ENCODE measurements at places on chromosomes 5 and 9.

DNA sequence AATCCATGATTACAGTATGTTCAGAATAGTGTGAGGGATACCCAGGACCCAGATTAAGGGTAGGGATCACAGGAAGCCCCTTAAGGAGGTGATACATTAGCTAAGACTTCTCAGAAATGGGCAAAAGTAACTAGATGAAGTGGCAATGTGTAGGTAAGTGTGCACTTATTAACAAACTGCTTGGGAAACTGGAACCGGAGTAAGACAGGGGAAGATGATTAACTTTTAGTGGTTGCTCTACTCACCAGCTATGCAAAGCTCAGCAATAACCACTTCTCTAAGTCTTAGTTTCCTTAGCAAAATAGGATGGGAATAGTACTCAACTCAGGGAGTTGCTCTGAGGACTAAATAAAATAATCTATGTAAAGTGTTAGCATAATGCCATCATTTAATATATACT is 182.2 kb downstream of the MCTP1 start:
- DNase-seq, result no peak

- no peak for DNase-seq
Measured at GRCh38 chr9:33107762-33108161, 31.3 kb upstream of the SMU1 start.

GRCh38 chr9:129785866-129786265 is 17.1 kb upstream of the TOR1B start:
- no peak for DNase-seq

DNA sequence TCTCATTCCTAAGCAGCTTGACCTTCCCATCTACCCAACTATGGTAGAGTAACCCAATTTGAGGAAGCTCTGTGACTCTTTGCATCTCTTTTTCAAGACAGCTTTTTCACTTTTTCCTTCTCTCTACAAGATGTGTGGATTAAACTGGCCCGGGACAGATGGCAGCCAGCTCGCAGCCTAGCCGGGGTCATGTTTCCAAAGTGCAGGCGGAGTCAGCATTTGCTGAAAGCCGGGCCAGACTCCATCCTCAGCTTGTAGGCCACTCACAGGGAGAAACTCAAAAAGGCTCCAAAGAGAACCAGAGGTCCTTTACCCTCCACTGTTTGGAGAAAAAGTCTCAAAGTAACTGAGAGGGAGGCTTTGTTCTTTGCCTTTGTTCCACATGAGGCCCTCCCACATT is 286.8 kb upstream of the PANK3 start:
- no peak for DNase-seq

DNA sequence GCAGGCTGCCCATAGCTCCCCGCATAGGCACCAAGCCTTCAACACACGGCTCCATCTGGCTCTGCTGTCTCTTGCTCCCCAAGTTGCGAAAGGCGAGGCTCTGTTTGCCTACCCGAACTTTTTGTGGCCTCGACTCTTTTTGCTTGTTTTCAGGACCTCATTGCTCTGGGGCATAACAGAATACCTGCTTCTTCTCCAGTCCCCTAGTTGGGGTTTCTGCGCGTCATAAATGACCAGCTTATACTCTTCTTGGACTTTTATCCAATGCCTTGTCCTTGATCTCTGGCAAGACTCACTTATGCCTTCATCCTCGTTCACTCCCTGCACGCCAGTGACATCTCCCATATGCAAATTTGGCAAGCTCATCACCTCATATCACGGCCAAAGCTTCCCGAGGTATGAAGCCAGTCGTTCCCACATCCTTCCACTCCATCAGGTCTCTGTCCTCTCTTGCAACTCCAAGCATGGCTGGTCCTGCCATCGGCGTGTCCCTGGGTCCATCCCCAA is 238.8 kb upstream of the ADAMTS16 start:
- DNase-seq, result no peak

DNA sequence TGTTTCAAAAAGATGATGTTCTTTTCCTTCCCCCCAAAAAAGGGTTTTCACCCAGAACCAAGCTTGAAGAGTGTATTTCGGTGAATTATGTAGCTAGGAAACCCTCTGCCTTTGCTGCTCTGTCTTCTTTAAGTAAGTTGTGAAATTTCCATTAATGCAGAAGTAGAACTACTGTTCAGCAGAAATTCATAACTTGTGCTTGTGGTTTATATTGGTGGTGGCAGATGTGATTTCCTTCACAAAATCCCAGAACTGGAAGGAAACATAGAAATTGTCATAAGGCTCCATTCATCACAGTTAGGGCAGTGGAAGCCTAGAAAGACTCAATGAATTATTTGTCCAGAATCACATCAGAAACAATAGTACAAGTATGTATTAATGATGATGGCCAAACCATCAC is 42.1 kb upstream of the DAB2 start:
- no peak for DNase-seq

- no peak for DNase-seq
Measured at GRCh38 chr9:108903420-108904103, 30.4 kb downstream of the ELP1 start.

DNA sequence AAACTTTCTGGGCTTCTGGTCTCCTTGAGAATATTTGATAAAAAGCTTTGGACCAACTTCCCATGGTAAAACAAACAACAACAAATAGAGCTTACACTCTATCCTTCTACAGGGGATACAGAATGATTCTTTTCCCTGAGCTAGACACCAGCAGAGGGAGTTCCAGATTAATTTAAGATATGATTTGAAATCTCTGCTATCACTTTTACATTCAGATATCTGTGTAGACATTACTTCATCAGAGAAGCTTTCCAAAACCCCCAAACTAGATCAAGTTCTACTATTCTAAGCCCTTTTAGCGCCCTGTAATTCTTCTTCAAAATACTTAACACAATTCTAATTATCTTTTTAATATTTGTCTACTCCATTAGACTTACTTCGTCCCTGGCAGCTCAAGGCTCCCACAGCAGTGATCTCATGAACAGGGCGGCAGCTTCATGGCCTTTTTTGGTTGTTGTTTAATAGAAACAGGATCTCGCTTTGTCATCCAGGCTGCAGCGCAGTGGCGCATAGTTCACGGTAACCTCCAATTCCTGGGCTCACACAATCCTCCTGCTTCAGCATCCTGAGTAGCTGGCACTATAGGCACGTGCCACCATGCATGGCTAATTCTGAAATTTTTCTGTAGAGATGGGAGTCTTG is 955 bp upstream of the GALNT12 start:
- no peak for DNase-seq

DNA sequence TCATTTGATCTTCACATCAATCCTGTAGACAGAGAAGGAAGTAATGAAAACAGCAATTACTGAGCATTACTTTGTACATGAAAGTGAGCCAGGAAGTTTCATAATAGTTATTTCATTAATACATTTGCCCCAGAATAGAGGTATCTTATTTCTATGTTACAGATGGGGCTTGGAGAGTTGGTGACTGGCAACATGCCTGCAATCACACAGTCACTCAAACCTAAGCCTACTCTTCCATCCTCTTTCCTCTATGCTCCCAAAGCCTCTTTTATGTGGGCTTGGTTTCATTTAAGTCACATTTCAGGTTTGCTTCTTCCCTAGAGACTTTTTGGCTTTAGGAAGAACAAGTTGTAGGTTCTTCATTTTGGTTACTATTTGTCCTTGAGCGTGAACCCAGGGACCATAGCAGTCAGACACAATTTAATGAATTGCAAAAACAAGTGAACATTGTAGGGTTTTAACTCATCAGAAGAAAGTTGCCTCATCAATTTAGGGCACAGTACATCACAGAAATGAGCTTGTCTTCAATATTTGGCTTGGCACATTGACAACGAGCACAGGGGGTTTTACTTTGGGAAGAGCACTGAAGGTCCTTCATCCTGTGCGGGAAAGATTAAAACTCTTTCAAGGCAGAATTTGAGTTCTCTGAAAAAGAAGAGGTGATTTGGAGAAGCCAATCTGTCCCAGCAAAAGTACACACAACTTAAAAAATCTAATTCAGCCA is 381.1 kb downstream of the TMEM38B start:
- DNase-seq, result no peak

DNA sequence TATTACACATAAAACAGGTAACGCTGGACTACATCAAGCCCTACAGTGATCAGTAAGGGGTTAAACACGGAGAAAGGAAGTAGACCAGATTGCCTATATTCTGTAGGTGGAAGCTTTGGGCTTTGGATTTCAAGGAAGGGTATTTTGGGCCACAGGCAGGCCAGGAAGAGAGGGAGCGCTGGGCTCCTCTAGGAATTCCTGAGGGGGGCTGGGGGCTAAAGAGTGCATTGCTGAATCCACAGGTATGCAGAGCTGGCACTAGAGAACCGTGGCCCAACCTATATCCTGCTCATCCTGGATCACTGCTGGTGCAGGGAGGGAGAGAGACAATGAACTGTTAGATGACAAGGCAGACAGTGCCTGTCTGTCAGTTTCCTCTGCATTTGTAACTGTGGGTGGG is 367.1 kb downstream of the CSNK1G3 start:
- DNase-seq, result no peak

DNA sequence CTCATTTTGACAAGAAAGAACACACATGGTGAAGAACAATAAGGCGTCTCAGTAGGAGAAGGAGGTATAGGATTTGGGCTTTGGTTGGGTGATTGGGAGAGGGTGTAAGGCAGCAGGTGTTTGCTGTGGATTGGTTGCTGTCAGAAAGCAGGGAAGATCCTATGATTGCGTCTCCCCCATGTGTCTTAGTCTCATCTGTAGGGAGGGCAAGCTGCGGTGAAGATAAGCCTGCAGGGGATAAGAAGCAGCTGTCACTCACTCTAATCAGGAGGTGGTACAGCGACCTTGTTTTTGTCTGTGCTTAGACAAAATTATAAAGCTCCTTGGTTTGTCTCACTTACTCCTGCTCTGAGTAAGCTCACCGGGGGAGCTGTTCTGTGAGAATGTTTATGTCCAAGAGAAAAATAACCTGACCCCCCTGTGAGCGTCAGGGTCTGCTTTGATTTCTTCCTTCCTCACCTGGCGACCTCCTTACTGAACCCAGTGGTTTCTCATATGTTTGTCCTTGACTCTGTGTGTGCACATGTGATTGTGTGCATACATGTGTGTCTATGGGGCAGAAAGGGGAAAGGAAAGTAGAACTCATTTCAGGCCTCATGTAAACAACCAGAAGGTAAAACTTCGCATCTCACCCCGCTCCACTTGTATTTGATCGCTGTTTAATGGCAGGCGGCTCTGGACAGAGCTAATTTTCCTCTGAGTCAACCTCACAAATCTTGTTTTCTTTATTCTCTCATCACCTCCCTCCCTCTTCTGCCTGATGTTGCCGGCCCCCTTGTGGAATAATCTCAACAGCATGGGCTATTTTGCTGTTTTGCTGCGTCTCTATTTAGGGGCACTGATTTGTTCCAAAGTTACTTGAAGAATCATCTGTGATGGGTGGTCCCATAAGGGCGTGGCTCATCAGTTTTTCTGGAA is 105.6 kb downstream of the TENT4A start:
- no peak for DNase-seq

- DNase-seq, result no peak
Measured at GRCh38 chr5:851553-851952, 767 bp upstream of the ZDHHC11 start.

DNA sequence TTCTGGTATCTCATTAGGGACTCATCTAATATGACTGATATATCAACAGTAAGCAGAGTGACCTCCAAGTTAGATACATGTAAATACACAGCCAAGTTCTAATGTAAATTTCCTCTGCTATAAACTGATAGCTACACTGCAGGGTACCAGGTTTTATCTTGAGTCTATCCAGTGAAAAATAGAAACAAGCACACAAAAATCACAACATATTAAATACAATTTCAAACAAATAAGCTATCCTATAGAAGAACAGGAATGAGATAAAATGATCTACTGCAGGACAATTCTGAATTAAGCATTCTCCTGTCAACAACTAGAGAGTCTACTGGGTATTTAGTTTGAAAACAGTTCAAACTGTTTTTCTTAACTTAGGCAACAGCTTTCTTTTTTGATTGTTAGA is 42.7 kb downstream of the NR3C1 start:
- no peak for DNase-seq

DNA sequence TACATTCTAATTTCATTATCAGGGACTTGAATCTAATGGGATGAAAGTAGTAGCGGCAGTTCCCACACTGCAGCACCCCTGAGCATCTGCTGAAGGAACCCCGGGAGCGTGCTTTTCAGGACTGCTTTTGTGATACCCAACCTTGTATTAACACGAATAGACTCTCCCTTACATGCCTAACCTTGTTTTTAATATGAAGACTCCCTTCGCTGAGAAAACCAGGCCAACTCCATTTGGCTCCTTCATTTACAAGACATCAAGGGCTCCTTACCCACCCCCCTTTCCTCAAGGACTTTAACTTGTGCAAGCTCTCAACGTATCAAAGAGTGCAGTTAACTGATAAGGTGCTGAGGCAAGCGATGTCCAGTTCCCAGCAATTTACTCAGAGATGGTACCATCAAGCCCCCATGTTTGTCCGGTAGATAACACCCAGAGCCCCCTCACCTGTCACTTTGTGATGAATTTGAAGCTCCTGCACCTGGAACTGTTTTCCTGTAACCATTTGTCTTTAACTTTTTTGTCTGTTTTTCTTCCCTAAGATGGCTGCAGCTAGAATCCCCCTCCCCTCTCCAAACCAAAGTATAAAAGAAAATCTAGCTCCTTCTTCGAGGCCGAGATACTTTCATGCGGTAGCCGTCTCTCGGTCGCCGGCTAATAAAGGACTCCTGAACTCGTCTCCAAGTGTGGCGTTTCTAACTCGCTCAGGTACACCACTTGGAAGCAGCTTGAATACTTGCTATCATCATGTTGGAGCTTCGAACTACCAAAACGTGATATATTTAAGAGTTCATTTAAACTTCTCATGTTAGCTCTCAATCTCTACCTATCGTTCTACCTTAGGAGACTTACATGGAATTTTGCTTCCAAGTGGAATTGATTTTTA is 10.7 kb downstream of the HNRNPH1 start:
- no peak for DNase-seq

GRCh38 chr5:179836225-179837019 is 15.7 kb downstream of the SQSTM1 start:
- DNase-seq, result no peak

DNA sequence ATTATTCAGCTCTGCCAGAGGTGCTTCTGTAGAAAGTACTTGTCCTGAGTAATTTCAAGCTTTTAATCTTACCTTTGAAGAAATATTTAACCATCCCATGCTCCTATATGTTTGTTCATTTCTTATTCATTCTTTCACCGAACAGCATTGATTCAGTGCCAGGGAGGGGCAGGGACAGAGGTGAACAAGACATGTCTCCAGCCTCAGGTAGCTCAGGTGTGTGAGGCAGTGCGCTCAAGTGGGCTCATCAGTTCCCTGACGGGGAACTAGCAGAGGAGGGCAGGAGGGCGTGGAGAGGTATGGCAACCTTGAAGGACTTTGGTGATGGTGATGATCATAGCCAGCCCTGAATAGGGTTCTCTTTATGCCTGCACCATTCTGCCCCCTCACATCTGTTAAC is 25.9 kb downstream of the ERGIC1 start:
- DNase-seq, result no peak

DNA sequence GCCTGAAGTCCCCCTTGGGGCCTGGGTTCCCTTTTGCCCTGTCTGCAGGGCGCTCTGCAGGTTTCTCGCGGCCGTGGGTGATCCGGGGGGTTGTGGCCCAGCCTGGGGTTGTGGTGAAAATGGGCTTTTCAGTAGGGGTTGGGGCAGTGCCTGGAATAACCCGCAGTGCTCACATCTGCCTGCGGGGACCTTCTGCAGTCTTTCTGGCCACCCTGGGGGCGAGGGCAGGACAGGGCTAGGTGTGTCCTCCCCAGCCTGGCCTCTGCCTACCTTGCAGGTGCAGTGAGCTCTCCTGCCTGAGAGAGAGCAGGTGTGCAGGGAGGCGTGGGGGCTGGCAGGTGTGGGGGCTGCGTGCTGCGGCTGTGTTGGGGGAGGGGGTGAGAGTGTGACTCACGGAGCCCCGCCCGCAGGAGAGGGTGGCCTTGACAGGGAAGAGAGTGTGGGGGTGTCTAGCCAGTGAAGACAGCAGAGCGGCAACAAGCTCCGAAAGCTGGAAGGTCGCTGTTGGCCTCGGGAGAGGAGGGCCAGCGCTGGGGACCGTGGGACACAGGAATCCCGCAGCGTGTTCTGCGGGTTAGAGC is 131.4 kb downstream of the MRPL36 start:
- peak; percentile 19 for DNase-seq
